Lung (tissue), 17 donors: ENCODE measurements at places on chromosomes 5 and 9. TPM values are rescaled to one million over a fixed set of nuclear protein-coding genes. Genes with fewer than 3 reads are reported as not detected.

The ANXA2R gene
- 4.0 TPM for total RNA-seq

- DNase-seq: peak; percentile 43
Observed at GRCh38 chr5:43603344-43604217, 601 bp downstream of the NNT start.

GRCh38 chr9:99137225-99137624 is 32.3 kb downstream of the TGFBR1 start:
- no peak for DNase-seq

DNA sequence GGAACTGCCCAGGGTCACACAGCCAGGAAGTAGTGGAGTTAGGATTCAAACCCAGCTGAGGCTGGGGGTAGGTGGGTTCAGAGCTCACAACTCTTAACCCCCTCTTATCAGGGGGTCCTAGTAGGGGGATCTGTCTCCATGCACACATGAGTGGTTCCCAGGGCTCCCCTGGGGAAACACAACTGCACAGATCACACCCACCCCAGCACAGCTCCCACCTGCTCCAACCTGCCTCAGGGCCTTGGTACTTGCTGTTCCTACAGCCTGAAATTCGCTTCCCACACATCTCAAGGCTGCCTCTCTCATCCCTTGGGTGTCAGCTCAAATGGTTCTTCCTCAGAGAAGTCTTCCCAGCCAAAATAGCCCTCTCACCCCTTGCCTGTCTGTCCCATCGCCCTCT is 4.8 kb downstream of the SNCB start:
- DNase-seq: no peak
